Right atrium auricular region (tissue), 2 donors: ENCODE measurements at places on chromosomes 13 and 19. TPM values are rescaled to one million over a fixed set of nuclear protein-coding genes. Genes with fewer than 3 reads are reported as not detected.

- DNase-seq = peak; percentile 48
- no peaks in the 10 kb centered on the region for H3K36me3 ChIP-seq
- no peaks in the 10 kb centered on the region for H3K4me1 ChIP-seq
- no peak overlapping the region for H3K4me3 ChIP-seq
These were observed 56.0 kb downstream of the F2RL3 start for GRCh38 chr19:16944626-16945363.

Gene CBY2
- total RNA-seq = not detected

GRCh38 chr19:291006-291521, at the start of gene PLPP2:
Gene PLPP2 (minus strand): TSS chr19:291403. CDS start chr19:291336, 67 bp downstream.
- H3K4me3 ChIP-seq = peak within 1 kb of the TSS; percentile 45
- H3K4me1 ChIP-seq = no peaks in the 10 kb centered on the region
- no peak within 1 kb of the TSS for H3K27ac ChIP-seq
- H3K27me3 ChIP-seq = no peaks in the 10 kb centered on the region

DNA sequence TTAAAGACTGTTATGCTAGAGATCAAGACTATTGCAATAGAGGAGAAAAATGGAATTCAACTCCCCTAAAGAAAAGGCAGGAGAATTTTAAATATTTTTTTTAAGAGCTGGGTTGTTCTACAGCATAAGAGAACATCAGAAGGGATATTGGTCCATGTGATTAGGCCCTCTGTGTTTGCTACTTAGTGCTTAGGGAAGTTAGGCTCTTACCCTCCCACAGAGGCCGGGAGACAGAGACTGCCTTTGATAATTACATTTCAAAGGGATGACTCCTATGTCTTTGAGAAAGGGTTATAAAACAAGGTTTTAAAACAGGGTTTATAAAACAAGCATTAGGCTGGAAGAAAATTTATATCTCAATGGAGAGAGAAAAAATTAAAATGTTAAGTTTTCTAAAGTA, 1248.1 kb upstream of the PCDH20 start:
- H3K4me1 ChIP-seq = no peaks in the 10 kb centered on the region
- no peaks in the 10 kb centered on the region for H3K27me3 ChIP-seq
- no peak for DNase-seq
- no peak overlapping the region for H3K4me3 ChIP-seq
- H3K36me3 ChIP-seq = no peaks in the 10 kb centered on the region

Gene ZNF540
- total RNA-seq = 3.7 TPM

Gene SULT2B1
- not detected for total RNA-seq

Gene ERICH4
- not detected for total RNA-seq

GRCh38 chr13:48782429-48782840, 128.7 kb downstream of the CYSLTR2 start:
- DNase-seq = no peak
- no peak overlapping the region for H3K4me3 ChIP-seq
- H3K36me3 ChIP-seq = no peaks in the 10 kb centered on the region
- peak overlapping the region; percentile 36 for H3K27ac ChIP-seq
- H3K27me3 ChIP-seq = no peaks in the 10 kb centered on the region
- peaks cover 12% of the 10 kb centered on the region for H3K4me1 ChIP-seq

Gene GPC5
- total RNA-seq = 0.83 TPM

Gene ZFP14
- total RNA-seq = 1.3 TPM
